ENCODE measurements at places on chromosomes 6 and 20. TPM values are rescaled to one million over a fixed set of nuclear protein-coding genes. Genes with fewer than 3 reads are reported as not detected.

The ASCC3 gene
- total RNA-seq: 57.1 TPM

The MATN4 gene
- not detected for total RNA-seq

The EFCAB8 gene
- not detected for total RNA-seq

The ZSCAN9 gene
- total RNA-seq: 18.6 TPM

The CLDN20 gene
- total RNA-seq: not detected

The NNAT gene
- 13.8 TPM for total RNA-seq

The ADGRB3 gene
- total RNA-seq: under 0.01 TPM

The SIRPB1 gene
- total RNA-seq: 4.1 TPM

The RAD21L1 gene
- not detected for total RNA-seq

The EYS gene
- total RNA-seq: not detected

The FAM83D gene
- total RNA-seq: 11.7 TPM

The EPB41L1 gene
- total RNA-seq: 33.9 TPM

The TMEM217 gene
- 13.8 TPM for total RNA-seq

The DZANK1 gene
- 2.3 TPM for total RNA-seq

The PACRG gene
- total RNA-seq: 0.23 TPM

The CLIC1 gene
- total RNA-seq: 541 TPM

The GPR63 gene
- total RNA-seq: 0.10 TPM

The C4B gene
- 1.3 TPM for total RNA-seq

The RBPJL gene
- total RNA-seq: not detected

The TTI1 gene
- 12.9 TPM for total RNA-seq

The EPPIN gene
- not detected for total RNA-seq

The SMOC2 gene
- total RNA-seq: not detected

The BMP2 gene
- 26.9 TPM for total RNA-seq

The LY6G5C gene
- 3.7 TPM for total RNA-seq

The TNNC2 gene
- not detected for total RNA-seq

The TRIM15 gene
- total RNA-seq: not detected

The CST4 gene
- not detected for total RNA-seq

The CCN6 gene
- not detected for total RNA-seq

The TREML2 gene
- total RNA-seq: not detected

The GSTA3 gene
- total RNA-seq: not detected

The NKX2-2 gene
- total RNA-seq: not detected

The CDS2 gene
- total RNA-seq: 39.3 TPM

The HLA-DMB gene
- 1.8 TPM for total RNA-seq

The SOBP gene
- total RNA-seq: 2.3 TPM

The BACH2 gene
- total RNA-seq: 1.2 TPM

The ISM1 gene
- 1.3 TPM for total RNA-seq

The MAP1LC3A gene
- total RNA-seq: 97.0 TPM

The KIF25 gene
- not detected for total RNA-seq

The DDX43 gene
- 1.2 TPM for total RNA-seq

The SPDEF gene
- not detected for total RNA-seq

The RAET1E gene
- total RNA-seq: not detected

The DNAAF9 gene
- 18.8 TPM for total RNA-seq

The LHFPL5 gene
- total RNA-seq: not detected

Data from glomerular endothelial cell (primary cell).